ENCODE measurements at places on chromosomes 11 and 22. TPM values are rescaled to one million over a fixed set of nuclear protein-coding genes. Genes with fewer than 3 reads are reported as not detected.

GRCh38 chr11:105821372-105821771, 200.7 kb downstream of the MSANTD4 start:
- H3K36me3 ChIP-seq, result no peaks in the 10 kb centered on the region
- no peaks in the 10 kb centered on the region for H3K4me1 ChIP-seq
- no peaks in the 10 kb centered on the region for H3K27me3 ChIP-seq
- H3K4me3 ChIP-seq, result no peak overlapping the region

The SAA4 gene
- total RNA-seq, result 1.3 TPM

The NAALAD2 gene
- 2.0 TPM for total RNA-seq

The CEND1 gene
- total RNA-seq, result 0.16 TPM

DNA sequence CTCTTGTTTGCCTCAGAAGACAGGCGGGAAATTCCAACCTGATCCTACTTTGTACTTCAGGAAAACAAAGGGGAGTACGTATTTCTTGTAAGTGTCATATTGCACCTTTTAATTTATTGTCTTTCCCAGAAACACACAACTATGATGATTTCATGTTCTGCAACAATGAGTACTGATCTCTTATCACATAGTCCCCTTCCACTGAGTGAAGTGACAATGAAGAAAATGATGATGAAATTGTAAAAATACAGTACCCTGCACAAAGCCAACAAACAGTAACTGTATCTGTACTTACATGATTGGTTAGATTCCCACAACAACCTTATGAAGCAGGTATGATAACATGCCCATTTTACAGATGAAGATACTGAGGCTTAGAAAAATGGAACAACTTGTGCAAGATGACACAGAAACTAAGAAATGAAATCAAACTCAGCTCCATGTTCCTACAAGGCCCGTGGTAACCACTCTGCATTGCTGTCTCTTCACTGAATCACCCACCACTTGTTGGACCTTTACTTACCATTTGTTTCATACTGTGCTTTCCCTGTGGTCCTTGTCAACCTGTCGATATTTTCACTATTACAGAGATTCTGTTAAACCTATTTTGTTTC, 37.5 kb downstream of the SLC1A2 start:
- no peaks in the 10 kb centered on the region for H3K27me3 ChIP-seq
- H3K27ac ChIP-seq, result no peak overlapping the region
- H3K36me3 ChIP-seq, result no peaks in the 10 kb centered on the region
- H3K4me1 ChIP-seq, result no peaks in the 10 kb centered on the region
- no peak for DNase-seq

DNA sequence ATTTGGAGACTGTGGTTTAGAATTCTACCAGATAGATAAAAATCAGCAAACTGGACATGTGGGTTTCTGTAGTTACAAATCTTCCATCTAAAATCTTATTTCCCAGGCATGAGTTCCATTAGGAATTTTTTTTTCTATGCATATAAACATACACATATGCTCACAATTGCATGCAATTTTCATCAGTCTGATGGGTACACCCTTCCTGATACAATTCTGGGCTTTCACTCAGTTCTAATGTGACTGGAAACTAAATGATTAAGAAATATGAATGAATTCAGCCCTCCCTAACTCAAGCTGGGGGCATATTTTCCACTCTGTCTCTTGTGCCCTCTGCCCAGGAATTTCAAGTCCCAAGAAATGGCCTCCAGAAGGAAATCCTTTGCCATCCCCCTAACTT, 187.1 kb downstream of the SNX19 start:
- H3K36me3 ChIP-seq, result no peaks in the 10 kb centered on the region
- no peak overlapping the region for H3K4me3 ChIP-seq
- H3K4me1 ChIP-seq, result no peaks in the 10 kb centered on the region
